ENCODE measurements at places on chromosomes 1 and 21.
A peak's percentile ranks its signal among the peaks of the same experiment; 100 is the strongest.

DNA sequence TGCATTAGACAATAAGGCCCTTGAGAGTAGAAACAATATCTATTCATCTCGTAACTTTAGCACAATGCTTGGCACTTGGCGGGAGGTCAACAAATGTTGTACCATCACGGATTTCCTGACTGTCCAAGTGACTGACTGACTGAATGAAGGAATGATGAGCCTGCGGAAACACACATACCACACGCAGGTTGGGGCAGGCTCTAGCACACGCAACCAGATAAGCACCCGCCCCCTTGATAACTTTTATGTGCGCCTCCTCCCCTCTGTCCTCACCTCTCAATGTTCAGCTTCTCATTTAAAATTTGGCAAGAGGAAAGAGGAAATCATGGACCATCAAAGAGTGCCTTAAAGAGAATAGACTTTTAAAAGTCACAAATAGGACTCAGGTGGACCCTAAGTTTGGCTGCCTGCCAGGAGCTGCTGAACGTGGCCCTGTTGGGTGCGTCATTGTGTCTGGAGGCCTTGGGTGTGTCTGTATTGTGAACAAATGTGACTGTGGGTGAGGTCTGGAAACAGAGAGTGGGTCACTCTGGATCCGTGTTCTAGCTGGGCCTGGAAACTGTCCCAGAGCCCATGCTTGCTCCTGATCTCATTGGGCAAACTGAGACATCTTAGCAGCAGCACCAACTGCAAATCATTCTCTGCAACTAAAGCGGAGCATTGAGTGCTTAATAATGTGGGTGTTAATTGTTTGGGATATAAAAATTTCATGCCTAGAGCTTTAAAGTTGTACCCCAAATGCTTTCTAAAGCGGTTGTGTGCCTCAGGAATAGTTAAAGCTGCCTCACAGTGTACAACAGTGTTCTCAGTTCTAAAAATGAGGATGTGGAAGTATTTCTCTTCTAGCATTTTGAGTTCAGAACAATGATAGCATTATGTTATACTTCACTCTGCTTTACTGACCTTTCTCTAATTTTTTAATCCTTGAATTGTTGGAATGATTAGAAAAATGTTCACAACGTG, 47.6 kb upstream of the ABCG1 start:
- no peak for DNase-seq

DNA sequence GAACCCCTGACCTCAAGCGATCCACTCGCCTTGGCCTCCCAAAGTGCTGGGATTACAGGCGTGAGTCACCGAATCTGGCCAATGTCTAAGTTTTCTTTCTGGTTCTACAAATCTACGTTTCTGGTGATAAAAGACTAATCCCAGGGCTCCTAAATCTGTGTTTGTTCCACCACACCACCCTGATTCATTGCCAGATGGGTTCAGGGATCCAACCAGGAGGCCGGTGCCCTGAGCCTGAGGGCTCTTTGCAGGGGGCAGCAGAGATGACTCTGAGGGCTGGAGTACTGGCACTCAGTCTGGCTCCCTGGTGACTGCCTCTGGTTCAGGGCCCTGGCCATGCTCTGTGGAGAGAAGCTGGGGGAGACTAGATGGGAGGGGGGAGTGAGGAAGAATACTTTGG, 10.5 kb upstream of the OPRD1 start:
- DNase-seq: no peak

DNA sequence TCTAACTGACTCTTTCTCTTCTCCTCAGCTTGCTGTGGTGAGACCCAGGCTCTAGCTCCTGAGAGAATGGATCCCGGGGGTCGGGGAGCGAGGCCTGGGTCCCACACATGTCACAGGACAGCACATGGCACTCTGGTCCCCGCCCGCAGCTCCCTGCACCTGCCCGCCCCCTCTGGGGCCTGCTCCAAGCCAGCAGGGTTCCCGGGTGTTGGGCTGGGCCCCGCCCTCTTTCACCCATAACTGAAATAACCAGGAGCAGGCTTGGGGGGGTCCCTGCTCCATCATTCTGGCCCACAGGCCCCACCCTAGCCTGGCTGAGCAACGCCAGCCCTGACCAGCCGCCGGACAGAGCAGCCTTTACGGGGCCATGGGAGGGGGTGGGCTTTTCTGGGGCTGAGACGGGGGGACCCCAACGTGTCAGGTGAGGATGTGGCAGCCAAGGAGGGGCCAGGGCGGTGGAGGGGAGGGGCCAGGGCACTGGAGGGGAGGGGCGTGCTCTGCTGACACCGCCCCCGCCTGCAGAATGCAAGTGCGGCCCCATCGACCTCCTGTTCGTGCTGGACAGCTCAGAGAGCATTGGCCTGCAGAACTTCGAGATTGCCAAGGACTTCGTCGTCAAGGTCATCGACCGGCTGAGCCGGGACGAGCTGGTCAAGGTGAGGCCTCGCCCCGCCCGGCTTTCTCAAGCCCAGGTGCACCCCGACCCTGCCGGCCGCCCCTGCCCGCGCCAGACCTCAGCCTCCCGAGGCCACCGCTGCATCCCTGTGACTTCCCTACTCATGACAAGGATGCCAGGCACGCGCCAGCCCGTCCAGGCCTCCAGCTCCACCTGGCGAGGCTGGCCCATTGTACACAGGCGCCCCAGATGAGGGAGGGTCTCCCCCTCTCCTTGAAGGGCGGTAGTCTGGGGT, 19.4 kb downstream of the COL6A1 start:
- no peak for DNase-seq

DNA sequence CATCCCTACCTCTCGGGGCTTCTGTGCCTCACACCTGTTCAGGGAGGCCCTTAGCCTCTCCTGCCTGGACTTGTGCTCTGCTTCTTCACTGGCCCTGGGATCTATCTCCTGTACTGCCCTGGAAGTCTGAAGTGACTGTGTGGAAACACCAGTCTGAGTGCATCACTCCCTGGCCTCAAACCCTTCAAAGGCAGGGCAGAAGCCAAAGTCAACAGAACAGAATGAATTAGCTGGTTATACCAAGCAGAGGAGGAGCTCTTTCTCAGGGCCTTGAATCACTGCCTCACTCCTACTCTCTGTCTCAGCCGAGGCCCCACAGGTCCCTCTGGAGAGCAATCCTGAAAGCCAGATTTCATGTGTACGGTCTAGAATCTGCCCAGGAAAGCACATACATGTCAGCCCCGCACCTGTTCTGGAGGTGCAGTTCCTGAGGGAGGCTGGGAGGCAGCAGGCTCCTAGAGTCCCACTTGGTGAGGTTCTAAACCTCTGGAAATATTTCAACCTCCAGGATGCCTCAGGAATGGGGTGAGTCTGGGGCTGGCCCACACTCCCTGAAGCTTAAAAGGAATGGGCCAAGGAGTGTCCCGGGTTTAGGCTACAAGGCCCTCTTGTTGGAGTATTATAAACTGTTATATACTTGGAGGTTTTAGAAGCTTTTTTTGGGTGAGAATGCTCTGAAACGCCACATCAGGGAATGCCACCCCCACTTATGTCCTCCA, 98.3 kb downstream of the ABCA4 start:
- no peak for DNase-seq

GRCh38 chr1:69404486-69404885, 163.2 kb upstream of the LRRC7 start:
- no peak for DNase-seq

DNA sequence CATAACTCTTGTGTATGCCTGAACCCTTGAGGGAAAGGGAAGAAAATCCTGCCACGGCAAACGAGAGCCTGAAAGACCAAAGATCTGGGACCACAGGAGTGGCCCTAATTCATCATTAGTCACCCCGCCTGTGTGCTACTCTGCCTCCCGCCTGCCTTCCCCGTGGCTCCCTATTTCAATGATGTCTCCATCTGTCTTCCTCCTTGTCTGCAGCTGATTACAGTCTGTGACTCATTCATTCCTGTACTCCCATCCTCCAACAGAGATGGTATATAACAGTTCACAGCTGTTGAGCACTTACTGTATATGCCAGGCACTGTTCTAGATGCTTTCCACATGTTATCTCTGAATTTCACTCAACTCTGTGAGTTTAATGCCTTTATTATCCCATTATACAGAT, 96.6 kb downstream of the SEC16B start:
- peak; percentile 42 for DNase-seq

- no peak for DNase-seq
These were observed 40.5 kb upstream of the IFNAR2 start for GRCh38 chr21:33189237-33189636.

- DNase-seq: no peak
These were observed 81.0 kb downstream of the RPS6KC1 start for GRCh38 chr1:213131851-213132655.

- DNase-seq: peak; percentile 21
These were observed 76.3 kb upstream of the SLC44A3 start for GRCh38 chr1:94743862-94744261.

GRCh38 chr1:186648613-186649012, 31.6 kb downstream of the PTGS2 start:
- no peak for DNase-seq

DNA sequence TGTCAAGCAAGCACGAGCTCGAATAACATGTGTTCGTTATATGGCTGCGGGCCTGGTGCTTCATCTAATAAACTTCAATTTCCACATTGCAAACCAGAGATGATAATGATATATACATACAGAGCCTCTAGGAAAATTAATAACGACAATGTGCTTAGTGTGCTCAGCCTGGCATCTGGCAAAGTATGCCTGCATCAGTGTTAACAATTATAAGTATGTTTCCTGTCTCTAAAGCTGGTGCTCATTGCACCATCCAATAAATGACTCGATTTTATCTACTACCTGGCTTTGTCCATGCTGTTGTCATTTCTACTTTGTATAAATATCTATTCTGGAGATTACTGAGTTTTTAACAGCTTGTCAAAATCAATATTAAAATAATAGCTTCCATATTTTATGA, 1402.6 kb downstream of the MRPL39 start:
- DNase-seq: no peak

DNA sequence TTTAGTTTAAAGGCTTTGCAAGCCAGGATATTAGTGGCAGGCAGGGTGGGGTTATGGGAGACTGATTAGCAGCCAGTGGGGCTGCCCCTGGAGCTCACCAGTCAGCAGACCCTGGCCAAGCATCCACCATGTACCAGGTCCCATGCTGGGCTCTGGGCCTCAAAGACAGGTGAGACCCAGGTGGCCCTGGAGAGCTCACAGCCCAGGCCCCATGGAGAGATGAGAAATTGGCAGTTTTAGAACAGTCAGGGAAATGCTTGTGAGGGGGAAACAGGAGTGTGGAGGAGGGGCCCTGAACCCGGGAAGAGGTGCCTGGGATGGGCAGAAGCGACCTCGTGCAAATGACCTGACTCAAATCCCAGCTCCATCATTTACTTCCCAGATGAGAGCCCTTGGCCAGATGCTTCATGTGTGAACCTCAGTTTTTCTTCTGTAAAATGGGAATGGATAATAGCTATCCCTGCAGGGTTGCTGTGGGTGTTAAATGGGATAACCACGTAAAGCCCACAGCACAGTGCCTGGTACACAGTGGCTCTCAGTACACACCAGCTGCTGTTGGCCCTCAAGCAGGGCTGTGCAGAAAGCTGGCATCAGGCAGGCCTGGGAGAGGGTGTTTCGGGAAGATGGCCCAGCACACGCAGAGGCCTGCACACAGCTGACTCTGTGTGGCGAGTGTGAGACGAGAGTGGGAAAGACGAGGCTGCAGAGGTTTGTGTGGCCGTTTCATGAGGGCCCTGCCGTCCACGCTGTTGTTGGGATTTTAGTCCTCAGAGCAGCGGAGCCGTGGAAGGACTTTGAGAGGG, 518.5 kb downstream of the PTPRU start:
- no peak for DNase-seq

DNA sequence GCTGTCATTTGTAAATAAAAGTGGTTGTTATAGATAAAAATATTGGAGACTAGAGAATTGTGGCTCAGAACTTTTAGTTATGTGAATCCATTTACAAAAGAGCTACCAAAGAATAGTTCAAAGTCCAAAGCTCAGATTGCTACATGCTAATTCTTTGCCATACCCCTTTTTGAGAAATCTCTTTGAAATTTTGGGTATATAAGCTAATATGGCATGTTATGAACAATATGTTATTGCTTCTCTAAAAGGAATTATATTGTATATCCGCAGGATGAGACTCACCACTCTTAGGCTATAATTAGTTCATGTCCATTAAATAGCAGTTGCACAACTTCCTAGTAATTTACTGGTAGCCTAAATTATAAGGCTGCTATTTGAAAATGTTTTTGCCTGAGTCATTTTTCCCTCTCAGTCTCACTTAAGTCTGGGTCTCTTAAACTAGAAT, 178.0 kb downstream of the ZNF281 start:
- no peak for DNase-seq

- DNase-seq: no peak
These were observed 131.4 kb downstream of the IER5 start for GRCh38 chr1:181219938-181220337.

- DNase-seq: no peak
These were observed 2.0 kb downstream of the MTARC2 start for GRCh38 chr1:220750131-220750515.

DNA sequence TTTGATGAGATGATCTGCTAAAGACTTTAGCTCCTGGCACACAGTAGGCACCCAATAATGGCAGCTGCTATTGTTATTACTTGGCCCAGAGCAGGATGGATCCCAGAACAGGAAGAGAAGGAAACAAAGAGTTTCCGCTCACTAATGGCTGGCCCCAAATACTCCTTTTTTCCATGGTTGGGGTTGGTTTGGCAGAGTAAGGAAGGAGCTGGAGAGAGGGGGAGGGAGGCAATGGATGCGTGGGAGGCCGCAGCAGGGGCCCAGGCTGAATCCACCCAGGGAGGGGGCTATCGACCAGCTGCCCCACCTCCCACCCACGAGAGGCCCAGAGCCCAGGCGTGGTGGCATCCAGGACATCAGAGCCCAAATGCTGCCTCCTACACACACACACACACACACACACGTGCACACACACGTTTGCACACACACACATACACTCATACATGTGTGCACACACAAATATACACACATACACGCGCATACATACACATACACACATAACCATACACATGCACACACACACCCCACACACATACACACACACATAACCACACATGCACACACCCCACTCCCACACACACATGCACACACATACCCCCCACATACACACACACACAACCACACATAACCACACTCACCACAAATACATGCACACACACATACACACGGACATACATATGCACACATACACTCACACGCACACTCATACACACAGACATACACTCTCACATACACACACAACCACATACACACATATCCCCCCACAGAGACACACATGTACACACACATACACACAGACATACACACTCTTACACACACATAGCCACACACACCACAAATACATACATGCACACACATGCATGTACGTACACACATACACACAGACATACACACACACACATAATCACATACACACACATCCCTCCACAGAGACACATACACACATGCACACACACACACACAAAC, 25.2 kb downstream of the C1QB start:
- no peak for DNase-seq

DNA sequence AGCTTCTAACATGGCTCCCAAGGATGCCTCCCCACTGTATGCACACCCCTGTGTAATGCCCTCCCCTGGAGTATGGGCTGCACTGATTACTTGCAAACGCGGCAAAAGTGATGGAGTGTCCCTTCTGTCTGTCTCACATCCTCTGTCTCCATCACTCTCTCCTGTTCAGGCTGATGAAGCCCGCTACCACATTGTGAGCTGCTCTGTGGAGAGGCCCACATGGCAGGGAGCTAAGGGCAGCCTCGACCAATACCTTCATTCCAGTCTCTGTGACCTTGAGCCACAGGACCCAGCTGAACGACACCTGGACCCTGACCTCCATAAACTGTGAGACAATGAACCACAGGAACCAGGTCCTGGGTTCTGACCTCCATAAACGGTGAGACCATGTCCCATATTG, 154.1 kb upstream of the ETV3 start:
- no peak for DNase-seq

- DNase-seq: no peak
These were observed 38.2 kb upstream of the PPP1R15B start for GRCh38 chr1:204449678-204450280.
